ENCODE measurements at places on chromosomes 3 and 15. TPM values are rescaled to one million over a fixed set of nuclear protein-coding genes. Genes with fewer than 3 reads are reported as not detected.

Gene SMCO1
- total RNA-seq, result not detected

- H3K4me3 ChIP-seq, result no peak overlapping the region
- DNase-seq, result no peak
- 0 out of 2 replicates have a peak, but pooled peaks cover 2% of the 10 kb centered on the region for H3K4me1 ChIP-seq
- H3K27me3 ChIP-seq, result no peaks in the 10 kb centered on the region
- peaks cover 5% of the 10 kb centered on the region for H3K36me3 ChIP-seq
- no peak overlapping the region for H3K27ac ChIP-seq
Measured at GRCh38 chr3:30285188-30286006, 321.0 kb upstream of the TGFBR2 start.

Gene SELENOS
- 65.1 TPM for total RNA-seq

Gene TRPC1
- 18.6 TPM for total RNA-seq

Gene COL6A5
- 0.04 TPM for total RNA-seq

Gene AHSG
- not detected for total RNA-seq

Gene IQCH
- 1.9 TPM for total RNA-seq

DNA sequence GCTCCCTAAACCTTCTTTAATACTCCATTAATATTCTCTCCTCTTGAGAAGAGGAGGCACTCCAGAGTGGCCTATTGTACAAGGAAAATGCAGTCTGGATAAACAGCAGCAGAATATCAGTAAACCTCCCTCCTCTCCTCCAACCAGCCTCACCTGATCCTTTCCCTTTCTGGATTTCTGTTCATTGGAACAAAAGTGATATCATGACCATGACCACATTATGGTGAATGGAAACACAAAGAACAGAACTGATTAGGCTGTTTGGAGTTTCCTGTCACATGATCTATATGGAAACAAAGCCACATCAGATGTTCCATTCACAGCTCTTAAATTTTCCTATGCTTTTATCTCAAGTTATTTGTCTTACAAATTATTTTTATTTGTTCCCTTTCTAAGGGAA is 14.6 kb downstream of the C2CD4B start:
- DNase-seq, result no peak
- no peaks in the 10 kb centered on the region for H3K36me3 ChIP-seq

DNA sequence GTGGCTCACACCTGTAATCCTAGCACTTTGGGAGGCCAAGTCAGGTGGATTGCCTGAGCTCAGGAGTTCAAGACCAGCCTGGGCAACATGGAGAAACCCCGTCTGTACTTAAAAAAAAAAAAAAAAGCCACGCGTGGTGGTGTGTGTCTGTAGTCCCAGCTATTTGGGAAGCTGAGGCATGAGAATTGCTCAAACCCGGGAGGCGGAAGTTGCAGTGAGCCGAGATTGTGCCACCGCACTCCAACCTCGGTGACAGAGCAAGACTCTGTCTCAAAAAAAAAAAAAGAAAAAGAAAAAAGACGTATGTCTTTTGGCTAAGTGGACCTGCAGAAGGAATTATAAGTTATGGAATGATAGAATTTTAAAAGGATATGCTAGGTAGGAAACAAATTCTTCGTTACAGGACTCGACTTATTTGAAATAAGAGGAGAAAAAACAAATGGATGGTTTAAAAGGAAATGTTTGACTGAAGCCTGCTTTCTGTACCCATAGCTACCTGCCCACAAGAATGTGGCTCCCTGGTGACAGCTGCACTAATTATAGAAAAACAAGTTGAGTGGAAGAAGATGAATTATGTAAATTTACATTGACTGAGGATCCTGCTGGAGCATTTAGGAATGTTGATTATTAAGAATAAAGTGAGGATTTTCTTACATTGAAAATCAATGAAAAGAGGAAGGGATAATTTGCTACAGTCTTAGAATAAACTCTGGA is 36.0 kb upstream of the SKIL start:
- no peaks in the 10 kb centered on the region for H3K27me3 ChIP-seq
- H3K4me3 ChIP-seq, result no peak overlapping the region

- H3K4me3 ChIP-seq, result no peak overlapping the region
- no peaks in the 10 kb centered on the region for H3K27me3 ChIP-seq
- H3K36me3 ChIP-seq, result no peaks in the 10 kb centered on the region
- H3K4me1 ChIP-seq, result no peaks in the 10 kb centered on the region
- no peak overlapping the region for H3K27ac ChIP-seq
Measured at GRCh38 chr3:102006812-102007485, 157.6 kb downstream of the NFKBIZ start.

DNA sequence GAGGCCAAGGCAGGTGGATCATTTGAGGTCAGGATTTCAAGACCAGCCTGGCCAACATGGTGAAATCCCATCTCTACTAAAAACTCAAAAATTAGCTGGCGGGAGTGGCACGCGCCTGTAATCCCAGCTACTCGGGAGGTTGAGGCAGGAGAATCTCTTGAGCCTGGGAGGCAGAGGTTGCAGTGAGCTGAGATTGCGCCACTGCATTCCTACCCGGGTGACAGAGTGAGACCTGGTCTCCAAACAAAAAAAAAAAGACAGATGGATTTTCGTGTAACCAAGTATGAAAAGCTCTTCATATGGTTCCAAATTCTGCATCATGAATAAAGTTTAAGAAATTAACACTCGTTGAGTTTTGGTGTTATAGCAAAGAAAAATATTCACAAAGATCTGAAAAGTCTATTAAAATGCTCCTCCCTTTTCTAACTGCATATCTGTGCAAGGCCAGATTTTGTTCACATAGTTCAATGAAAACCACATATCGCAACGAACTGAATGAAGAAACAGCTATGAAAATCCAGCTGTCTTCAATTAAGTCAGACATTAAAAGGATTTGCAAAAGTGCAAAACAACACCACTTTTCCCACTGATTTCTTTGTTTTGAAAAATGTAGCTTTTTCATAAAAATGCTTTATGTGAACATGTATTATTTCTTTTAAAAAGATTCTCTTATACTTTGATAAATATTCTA is 23.8 kb upstream of the FBLN2 start:
- H3K4me1 ChIP-seq, result no peaks in the 10 kb centered on the region
- no peak overlapping the region for H3K27ac ChIP-seq
- no peak for DNase-seq
- H3K27me3 ChIP-seq, result no peaks in the 10 kb centered on the region
- peaks cover 2% of the 10 kb centered on the region for H3K36me3 ChIP-seq
- H3K4me3 ChIP-seq, result no peak overlapping the region

DNA sequence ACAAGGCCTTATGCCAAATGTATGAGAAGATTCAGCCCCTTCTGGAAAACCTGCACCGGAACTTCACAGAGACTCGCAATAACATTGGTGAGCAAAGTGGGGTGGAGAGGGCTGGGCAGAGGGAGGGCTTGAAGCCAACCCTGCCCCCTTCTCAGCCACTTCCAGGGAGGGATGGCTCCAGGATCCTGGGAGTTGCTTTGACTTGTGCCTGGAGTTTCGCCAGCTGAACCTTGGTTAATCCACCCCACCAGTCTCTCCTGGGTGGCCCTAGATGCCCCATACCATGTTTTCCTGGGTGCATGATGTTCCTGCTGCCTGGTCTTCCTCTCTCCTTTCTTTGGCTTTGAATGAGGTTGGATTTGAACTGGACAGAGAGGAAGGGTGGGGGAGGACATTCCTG is 10.8 kb downstream of the TBC1D21 start:
- no peak overlapping the region for H3K4me3 ChIP-seq
- no peaks in the 10 kb centered on the region for H3K27me3 ChIP-seq
- H3K27ac ChIP-seq, result no peak overlapping the region
- no peaks in the 10 kb centered on the region for H3K4me1 ChIP-seq
- H3K36me3 ChIP-seq, result no peaks in the 10 kb centered on the region

GRCh38 chr3:36362973-36363372 is 17.3 kb upstream of the STAC start:
- no peaks in the 10 kb centered on the region for H3K4me1 ChIP-seq
- no peaks in the 10 kb centered on the region for H3K27me3 ChIP-seq
- no peak overlapping the region for H3K27ac ChIP-seq

DNA sequence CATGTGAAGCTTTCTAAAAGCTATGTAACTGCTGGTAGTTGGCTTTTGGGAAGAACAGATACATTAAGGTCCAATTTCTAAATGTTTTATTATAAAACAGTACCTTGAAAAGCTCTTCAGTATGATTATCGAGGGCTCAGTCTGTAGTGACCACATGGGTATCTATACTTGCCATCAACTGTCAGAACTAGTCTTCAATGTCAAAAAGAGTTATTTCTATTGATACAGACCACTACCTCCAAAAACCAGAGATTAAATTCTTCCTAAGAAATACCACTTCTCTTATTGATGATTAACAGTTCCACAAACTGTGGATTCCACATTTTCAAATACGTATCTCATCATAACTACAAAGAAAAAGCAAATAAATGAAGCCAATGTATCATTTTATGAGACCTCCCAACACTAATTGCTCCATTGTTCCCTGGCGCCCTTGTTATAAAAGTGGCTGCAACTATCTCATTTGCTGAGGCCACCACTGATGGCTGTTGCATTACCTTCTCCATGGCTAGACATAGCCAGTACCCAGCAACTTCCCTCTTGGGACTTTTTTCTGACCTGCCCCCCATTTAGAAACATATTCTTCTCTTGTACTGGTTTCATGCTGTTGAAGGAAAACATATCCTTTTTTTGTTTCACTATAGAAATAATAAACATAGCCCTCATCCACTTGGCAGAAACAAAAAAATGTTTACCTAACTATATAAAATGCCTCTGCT is 33.9 kb upstream of the MBNL1 start:
- no peaks in the 10 kb centered on the region for H3K4me1 ChIP-seq
- no peak overlapping the region for H3K27ac ChIP-seq
- H3K27me3 ChIP-seq, result no peaks in the 10 kb centered on the region
- H3K36me3 ChIP-seq, result no peaks in the 10 kb centered on the region

GRCh38 chr3:107106316-107106715 is 270.9 kb upstream of the CCDC54 start:
- no peak overlapping the region for H3K27ac ChIP-seq
- H3K4me3 ChIP-seq, result no peak overlapping the region
- H3K27me3 ChIP-seq, result no peaks in the 10 kb centered on the region
- H3K4me1 ChIP-seq, result no peaks in the 10 kb centered on the region
- no peak for DNase-seq

DNA sequence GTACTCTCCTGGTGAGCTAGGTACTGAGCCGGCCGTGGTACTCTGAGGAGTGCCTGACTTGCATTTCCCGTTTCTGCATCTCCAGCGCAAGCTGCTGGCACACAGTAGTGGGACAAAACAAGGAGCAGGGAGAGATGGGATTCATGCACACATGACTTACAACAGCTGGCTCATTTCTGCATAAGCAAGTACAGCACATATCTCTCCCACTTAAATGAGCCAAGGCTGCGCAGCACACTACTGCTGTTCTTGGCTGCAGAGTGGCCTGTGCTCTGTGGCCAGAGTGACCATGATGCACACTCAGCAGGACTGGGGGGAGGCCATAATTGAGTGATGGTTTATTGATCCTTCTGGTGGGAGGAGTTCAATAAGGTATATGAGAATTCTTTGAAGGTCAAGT is 59.2 kb upstream of the ABHD17C start:
- no peak overlapping the region for H3K27ac ChIP-seq
- DNase-seq, result no peak
- H3K4me3 ChIP-seq, result no peak overlapping the region
- H3K36me3 ChIP-seq, result peaks cover 5% of the 10 kb centered on the region
- no peaks in the 10 kb centered on the region for H3K4me1 ChIP-seq

- no peak overlapping the region for H3K27ac ChIP-seq
- DNase-seq, result no peak
- no peak overlapping the region for H3K4me3 ChIP-seq
- no peaks in the 10 kb centered on the region for H3K36me3 ChIP-seq
- H3K27me3 ChIP-seq, result no peaks in the 10 kb centered on the region
Measured at GRCh38 chr3:147269907-147270306, 136.4 kb downstream of the ZIC4 start.

Gene CLDN1
- total RNA-seq, result 2.1 TPM

DNA sequence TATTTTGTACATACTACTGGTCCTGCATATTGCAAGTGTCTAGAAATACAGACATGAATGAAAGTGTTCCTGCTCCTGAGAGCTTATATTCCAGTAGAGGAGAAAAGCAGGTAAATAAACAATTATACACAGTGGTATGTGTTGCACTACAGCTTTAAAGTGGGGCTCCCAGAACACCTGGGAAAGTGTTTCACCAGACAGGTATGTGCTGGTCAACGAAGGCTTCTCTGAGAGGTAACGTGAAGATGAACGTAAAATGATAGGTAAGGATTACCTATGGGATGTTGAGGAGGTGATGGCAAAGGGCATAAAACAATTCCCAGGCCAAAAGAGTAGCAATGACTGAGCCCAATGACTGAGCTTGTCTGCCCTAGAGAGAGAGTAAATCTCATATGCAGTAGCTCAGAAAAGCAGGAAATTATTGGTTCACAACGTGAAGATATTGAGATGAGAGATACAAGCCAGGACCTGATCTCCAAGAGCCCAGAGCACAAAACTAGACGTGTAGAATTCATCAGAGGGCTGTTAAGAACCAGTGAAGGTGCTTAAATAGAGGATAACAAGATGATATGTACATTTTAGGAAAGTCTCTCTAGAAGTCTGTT is 459.1 kb upstream of the BCHE start:
- no peaks in the 10 kb centered on the region for H3K27me3 ChIP-seq
- no peaks in the 10 kb centered on the region for H3K4me1 ChIP-seq
- H3K36me3 ChIP-seq, result no peaks in the 10 kb centered on the region
- H3K4me3 ChIP-seq, result no peak overlapping the region
- DNase-seq, result no peak
- no peak overlapping the region for H3K27ac ChIP-seq

DNA sequence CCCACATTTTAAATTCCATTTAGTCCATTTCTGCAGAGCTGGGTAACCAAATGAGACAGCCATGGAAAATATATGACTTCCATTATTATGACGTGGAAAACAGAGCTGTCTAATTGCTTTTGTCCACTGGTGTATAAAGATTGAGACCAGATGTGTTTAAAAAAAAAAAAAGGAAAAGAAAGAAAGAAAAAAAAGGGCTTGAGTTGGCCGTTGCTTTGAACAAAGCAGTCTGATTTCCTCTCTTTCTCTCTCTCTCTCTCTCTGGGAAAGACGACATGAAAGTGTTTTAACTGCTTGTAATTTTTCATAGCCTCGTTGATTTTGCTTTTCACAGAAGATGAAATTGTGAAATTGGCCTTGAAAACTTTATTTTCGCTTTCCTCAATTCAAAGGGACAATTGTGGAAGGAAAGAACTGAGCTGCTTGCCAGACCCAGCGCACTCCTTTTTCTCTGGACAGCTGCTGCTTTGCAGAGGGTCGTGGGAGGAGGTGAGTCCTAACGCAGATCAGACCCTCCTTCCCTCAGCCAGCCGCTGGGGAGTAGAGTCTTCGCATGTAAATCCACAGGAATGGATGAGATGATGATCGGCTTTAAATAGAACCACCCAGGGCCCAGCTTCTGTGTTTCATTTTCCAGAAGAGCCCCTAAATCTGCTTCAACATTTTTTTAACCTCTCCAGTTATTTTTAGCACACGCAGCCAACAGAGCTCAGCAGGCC is 42.8 kb upstream of the UBE2E1 start:
- DNase-seq, result no peak
- H3K36me3 ChIP-seq, result no peaks in the 10 kb centered on the region
- H3K27me3 ChIP-seq, result no peaks in the 10 kb centered on the region

Measured in H9 (cell line).